Panc1 (cell line): ENCODE measurements at places on chromosomes 1 and 21.

DNA sequence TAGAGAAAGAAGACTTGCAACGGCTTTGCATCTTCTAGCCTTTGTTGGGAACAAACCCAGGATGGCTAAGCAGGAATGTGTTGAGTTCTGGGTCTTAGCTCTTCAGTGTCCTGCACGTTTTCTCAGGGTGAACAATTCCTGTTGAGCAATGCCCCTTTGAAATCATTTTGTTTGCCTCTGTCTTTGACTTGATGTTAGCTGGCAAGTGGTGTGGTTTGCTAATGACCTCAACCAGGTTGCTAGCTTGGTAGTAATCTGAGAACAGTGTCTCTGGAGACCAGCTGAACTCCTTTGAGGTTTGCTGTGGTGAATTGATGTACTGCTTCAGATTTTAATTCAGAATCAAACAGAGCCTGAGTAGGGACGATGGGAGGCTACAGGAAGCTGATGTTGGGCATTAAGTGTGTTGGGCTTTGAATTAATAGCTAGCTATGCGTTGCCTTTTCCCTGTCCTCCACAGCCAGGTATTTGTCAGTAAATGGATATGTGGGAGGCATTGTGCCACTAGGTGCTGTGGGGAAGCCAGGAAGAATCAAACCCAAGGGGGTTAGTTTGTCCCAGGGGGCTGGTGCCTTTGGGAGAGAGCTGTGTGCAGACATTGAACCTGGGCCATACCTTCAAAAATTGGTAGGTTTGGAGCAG lies 23.3 kb upstream of the SRSF10 start:
- DNase-seq: no peak
- H3K4me3 ChIP-seq: no peak overlapping the region
- no peaks in the 10 kb centered on the region for H3K36me3 ChIP-seq
- H3K4me1 ChIP-seq: peaks cover 2% of the 10 kb centered on the region; the same call in 1 of the 2 replicates

DNA sequence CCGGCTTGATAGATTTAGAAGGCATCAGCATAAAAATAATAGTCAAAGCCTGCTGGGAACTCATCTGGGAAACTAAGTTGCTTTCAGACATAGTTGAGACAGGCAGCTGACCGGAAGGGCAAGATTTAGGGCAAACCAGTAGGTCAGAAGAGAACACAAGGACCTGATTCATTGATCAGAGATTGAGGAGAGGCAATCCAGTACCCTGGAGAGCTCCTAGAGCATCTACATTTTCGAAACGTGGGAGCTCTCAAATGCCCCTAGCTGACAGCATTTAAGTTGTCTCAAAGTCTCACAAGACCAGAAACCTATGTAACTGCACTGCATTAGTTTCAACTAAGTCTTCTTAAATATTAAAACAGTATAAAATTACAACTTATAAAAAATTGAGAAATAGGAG lies 22.9 kb upstream of the MTF2 start:
- H3K27ac ChIP-seq: no peak overlapping the region
- no peak for DNase-seq
- no peaks in the 10 kb centered on the region for H3K36me3 ChIP-seq
- peaks cover 2% of the 10 kb centered on the region; the same call in 1 of the 2 replicates for H3K27me3 ChIP-seq

DNA sequence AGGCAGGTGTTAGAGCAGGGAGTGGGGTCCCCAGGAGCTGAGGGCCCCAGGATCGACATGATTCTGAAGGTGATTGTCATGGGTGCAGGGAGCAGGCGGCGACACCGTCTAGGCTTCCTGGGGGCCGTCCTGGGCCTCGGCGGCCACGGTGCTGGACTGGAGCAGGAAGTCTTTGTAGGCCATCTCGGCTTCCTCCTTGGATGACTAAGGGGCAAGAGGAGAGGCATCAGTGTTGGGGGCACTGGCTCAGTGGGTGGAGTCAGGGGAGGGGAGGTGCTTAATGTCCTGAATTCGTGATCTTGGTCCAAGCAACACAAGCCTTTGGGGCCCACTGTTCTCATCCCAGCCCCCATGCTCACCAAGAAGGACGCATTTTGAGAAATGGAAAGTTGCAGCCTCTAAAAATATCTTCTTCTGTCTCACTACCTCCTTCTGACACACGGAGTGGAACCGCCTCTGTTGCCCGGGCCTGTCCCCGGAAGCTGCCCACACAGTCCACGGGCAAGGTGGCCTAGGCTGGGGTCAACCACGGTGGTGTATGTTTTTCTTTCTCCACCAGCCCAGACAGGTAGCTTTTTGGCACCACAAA lies 8.6 kb upstream of the FCMR start:
- H3K4me3 ChIP-seq: no peak overlapping the region
- DNase-seq: no peak
- H3K27me3 ChIP-seq: no peaks in the 10 kb centered on the region
- H3K36me3 ChIP-seq: no peaks in the 10 kb centered on the region
- H3K4me1 ChIP-seq: no peaks in the 10 kb centered on the region

DNA sequence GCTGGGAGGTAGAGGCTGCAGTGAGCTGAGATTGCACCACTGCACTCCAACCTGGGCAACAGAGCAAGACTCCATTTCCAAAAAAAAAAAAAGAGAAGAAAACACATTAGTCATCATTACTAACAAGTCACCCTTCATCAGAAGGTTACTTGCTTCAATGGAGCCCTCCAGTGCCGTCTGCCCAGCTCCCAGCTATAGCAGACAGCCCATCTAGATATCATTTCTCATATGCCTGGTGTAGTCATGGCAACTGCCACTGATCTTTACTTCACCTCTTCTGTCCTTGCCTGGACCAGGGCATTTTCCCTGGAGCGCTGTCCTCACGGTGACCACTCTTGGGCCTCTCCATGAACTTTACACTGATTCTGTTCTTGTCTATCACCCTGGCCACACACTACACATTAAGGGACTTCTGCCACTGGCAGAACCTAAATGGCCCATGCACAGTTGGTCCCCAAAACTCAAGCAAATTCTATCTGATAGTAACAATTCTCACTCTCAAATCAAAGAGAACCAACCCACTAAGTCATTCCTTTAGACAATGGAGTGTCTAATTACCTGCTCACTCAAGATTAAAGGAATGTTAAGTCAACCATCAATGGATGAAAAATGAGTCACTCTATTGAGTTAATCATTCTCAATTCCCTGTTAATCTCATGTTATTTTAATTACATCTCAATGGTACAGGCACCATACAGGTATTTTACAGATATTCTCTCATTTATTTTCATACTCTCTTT lies 12.9 kb downstream of the GPA33 start:
- DNase-seq: no peak
- H3K36me3 ChIP-seq: no peaks in the 10 kb centered on the region
- H3K27me3 ChIP-seq: peaks cover 8% of the 10 kb centered on the region
- no peak overlapping the region for H3K4me3 ChIP-seq

GRCh38 chr1:5497503-5497902 lies 494.7 kb downstream of the NPHP4 start:
- H3K27ac ChIP-seq: no peak overlapping the region
- H3K4me1 ChIP-seq: no peaks in the 10 kb centered on the region
- no peaks in the 10 kb centered on the region for H3K36me3 ChIP-seq
- no peak for DNase-seq
- no peak overlapping the region for H3K4me3 ChIP-seq

GRCh38 chr1:96072021-96072420 lies 649.6 kb upstream of the PTBP2 start:
- no peak overlapping the region for H3K27ac ChIP-seq
- DNase-seq: no peak
- H3K36me3 ChIP-seq: no peaks in the 10 kb centered on the region
- H3K27me3 ChIP-seq: no peaks in the 10 kb centered on the region

DNA sequence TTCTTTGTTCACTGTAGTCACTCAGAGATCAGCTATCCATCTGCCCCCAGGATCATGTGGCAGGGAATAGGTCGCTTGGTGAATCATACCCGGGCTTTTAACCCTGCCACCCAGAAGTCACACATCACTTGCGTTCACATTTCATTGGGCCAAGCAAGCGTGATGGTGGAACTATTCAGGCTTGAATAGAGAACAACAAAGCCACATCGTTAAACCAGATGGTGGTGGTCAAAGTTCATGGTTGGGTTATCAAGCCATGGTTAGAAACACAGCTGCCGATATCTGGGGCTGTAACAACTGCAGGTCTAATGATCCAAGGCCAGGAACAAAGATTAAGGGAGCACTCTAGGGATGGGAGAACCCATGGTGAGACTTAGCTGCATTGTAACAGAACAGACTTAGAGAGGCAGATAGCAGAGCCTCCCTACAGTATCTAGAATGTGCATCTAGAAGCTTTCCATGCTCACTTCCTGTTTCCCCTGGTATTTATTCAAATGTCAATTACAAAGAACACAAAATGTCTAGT lies 40.0 kb upstream of the PTPRC start:
- H3K27ac ChIP-seq: no peak overlapping the region
- no peaks in the 10 kb centered on the region for H3K36me3 ChIP-seq
- no peak overlapping the region for H3K4me3 ChIP-seq
- DNase-seq: no peak
- H3K4me1 ChIP-seq: no peaks in the 10 kb centered on the region
- no peaks in the 10 kb centered on the region for H3K27me3 ChIP-seq

DNA sequence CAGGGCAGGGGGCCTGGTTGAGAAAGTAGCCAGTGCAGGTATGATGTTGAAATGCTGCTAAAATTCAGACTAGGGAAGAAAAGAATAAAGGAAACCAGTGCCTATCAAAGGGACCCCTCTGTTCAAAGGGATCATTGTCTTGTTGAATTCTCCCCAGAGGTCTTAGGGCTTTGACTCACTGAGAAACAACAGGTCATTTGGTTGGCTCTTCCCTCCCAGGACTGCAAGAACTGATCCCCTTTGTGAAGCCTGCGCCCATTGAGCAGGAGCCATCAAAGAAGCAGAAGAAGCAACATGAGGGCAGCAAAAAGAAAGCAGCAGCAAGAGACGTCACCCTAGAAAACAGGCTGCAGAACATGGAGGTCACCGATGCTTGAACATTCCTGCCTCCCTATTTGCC lies 11.8 kb upstream of the CELSR2 start:
- no peak overlapping the region for H3K4me3 ChIP-seq
- H3K4me1 ChIP-seq: no peaks in the 10 kb centered on the region; the same call in 1 of the 2 replicates
- no peak for DNase-seq
- H3K27ac ChIP-seq: no peak overlapping the region
- H3K36me3 ChIP-seq: peaks cover 6% of the 10 kb centered on the region; the same call in 1 of the 2 replicates

GRCh38 chr21:24693779-24694178 lies 913.5 kb downstream of the MRPL39 start:
- no peaks in the 10 kb centered on the region for H3K36me3 ChIP-seq
- DNase-seq: no peak
- peak overlapping the region; percentile 37; the same call in 1 of the 2 replicates for H3K4me3 ChIP-seq
- H3K27me3 ChIP-seq: no peaks in the 10 kb centered on the region

GRCh38 chr1:205199931-205200299 lies 11.6 kb downstream of the DSTYK start:
- H3K27ac ChIP-seq: no peak overlapping the region
- no peaks in the 10 kb centered on the region for H3K36me3 ChIP-seq
- H3K4me1 ChIP-seq: no peaks in the 10 kb centered on the region
- H3K27me3 ChIP-seq: no peaks in the 10 kb centered on the region
- no peak overlapping the region for H3K4me3 ChIP-seq

DNA sequence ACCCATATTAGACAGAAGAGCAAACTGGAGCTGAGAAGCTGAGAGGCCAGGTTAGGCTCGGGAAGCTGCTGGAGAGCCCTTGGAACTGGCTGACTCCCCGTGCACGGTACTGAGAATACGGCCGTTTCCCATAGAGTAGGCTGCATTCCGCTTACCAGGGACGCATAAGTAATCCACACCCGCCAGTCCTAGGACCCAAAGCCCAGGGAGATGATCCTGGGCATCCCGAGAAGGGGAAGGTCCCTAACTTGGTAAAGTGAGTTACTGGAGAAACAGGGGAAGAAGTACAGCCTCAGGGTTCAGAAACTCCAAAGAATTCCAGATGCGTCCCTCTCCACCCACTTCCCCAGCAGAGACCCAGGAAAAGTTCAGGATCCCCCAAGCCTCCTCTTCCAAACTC lies 1.3 kb downstream of the LRRC38 start:
- DNase-seq: no peak
- no peak overlapping the region for H3K4me3 ChIP-seq
- no peaks in the 10 kb centered on the region for H3K36me3 ChIP-seq
- no peaks in the 10 kb centered on the region for H3K4me1 ChIP-seq

DNA sequence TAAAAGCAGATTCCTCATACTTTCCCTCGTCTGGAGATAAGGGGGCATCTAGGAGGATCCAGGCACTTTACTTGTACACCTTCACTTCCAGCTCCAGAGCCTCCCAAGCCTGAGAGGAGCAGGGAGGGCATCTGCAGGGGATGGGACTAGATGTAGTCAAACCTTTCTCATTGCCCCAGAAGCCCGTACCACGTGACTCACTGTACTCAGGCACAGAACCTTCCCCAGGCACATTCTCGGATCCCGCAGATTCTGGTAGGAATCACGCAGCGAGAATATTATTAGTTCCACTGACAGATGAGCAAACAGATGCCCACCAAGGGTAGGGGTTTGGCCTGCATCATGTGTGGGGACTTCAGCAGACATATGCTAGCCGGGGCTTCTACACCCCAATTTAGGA lies 25.2 kb upstream of the TNR start:
- H3K36me3 ChIP-seq: no peaks in the 10 kb centered on the region
- H3K27me3 ChIP-seq: no peaks in the 10 kb centered on the region; the same call in 1 of the 2 replicates
- H3K4me1 ChIP-seq: no peaks in the 10 kb centered on the region

GRCh38 chr1:111197598-111198284 lies 2.7 kb downstream of the DENND2D start:
- no peaks in the 10 kb centered on the region for H3K4me1 ChIP-seq
- no peak overlapping the region for H3K4me3 ChIP-seq
- no peaks in the 10 kb centered on the region for H3K36me3 ChIP-seq
- DNase-seq: peak; percentile 4
- no peak overlapping the region for H3K27ac ChIP-seq

DNA sequence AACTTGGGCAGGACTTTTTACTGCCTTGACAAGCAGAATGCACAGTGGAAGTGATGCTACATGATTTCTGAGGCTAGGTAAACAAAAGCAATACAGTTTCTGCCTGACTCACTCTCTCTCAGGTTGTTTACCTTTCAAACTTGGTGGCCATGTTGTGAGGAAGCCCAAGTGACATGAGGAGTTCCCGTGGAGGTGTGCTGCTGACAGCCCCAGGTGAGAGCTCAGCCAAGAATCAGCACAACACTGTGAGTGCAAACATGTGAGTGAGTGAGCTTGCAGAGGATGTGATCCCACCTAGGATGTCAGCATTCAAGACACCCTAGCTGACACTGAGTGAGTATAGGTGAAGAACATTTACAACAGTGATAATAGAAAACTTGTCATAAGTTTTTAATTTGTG lies 71.1 kb upstream of the IFNAR2 start:
- no peaks in the 10 kb centered on the region for H3K36me3 ChIP-seq
- H3K27ac ChIP-seq: no peak overlapping the region
- H3K4me1 ChIP-seq: no peaks in the 10 kb centered on the region
- H3K27me3 ChIP-seq: peaks cover 4% of the 10 kb centered on the region; the same call in 1 of the 2 replicates

GRCh38 chr1:230754796-230755195 lies 7.6 kb downstream of the CAPN9 start:
- no peak for DNase-seq
- no peak overlapping the region for H3K4me3 ChIP-seq
- no peaks in the 10 kb centered on the region for H3K4me1 ChIP-seq
- H3K36me3 ChIP-seq: no peaks in the 10 kb centered on the region; the same call in 1 of the 2 replicates
